ENCODE measurements at places on chromosomes 2 and 18.

DNA sequence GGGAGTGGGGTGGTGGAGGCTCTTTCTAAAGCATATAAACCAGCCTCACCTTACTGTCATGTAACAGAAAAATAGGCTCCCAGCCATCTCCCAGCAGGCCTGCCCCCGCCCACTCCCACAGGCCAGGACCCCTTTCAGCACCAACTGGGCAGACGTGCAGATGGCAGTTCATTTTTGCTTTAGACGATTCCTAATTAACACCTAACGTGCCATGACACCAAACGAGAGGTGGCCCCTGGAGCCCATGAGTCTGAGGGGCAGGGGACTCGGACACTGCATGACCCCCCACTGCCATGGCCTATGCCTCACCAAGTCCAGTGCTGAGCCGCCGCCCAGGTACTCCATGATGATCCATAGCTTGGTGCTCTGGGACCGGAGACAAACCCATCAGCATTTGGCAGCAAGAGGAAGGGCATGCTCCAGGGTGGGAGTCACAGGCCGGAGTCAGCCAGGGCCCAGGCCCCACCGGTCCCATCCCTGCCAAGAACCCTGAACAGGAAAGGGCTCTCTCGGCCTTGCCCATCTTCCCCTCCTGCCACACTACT, 7.9 kb downstream of the STK25 start:
- no peak for DNase-seq

DNA sequence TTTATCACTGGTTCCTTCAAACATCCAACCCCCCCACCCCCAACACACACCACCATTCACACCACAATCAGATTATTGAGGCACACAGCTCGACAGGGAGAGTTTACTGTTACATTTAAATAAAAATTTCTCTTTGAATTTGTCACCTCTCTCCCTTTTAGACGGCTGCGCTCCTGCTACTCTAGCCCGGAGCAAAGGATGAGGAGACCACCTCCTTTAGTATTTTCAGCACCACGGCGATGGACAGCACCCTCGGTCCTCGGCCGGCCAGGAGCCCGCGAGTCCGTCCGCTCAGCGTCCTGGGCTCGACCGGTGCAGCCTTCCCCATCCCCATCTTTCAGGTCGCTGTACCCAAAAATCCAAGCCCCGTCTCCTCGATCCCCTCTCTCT, 892 bp downstream of the CELF4 start:
- peak; percentile 47 for DNase-seq

- no peak for DNase-seq
These were observed 54.6 kb upstream of the MBP start for GRCh38 chr18:77187189-77187588.

DNA sequence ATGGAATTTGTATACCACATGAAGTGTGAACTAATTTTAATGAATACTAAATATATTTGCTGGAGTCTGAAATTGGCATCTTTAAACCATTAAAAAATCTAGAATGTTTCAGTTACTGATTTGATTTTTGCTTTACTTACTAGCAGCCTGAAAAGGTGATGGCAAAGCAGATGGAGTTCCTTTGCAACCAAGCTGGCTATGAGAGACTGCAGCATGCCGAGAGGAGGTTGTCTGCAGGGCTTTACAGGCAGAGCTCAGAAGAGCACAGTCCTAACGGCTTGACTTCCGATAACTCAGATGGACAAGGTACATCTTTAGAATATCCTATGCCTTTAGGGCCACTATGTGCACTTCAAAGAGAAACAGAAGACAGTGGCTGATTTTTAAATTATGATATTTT, 36.5 kb downstream of the NAB1 start:
- DNase-seq = no peak

DNA sequence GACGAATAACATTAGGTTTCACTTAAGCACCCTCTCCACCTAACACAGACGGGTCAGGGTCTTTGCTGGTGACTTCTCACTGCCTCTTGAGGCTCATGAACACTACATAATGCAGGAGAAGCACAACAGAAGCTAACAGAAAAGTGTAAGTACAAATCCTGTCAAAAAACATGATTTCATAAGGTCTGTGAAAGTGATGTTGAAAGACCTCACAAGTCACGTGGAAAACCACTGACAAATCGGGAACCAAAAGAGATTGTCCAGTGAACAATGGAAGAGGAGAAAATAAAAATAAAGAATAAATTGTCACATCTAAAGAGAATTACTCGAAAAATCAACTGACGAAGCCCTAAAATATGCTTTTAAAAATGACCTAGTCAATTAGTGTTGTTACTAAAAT, 14.0 kb downstream of the PSD4 start:
- DNase-seq = no peak

DNA sequence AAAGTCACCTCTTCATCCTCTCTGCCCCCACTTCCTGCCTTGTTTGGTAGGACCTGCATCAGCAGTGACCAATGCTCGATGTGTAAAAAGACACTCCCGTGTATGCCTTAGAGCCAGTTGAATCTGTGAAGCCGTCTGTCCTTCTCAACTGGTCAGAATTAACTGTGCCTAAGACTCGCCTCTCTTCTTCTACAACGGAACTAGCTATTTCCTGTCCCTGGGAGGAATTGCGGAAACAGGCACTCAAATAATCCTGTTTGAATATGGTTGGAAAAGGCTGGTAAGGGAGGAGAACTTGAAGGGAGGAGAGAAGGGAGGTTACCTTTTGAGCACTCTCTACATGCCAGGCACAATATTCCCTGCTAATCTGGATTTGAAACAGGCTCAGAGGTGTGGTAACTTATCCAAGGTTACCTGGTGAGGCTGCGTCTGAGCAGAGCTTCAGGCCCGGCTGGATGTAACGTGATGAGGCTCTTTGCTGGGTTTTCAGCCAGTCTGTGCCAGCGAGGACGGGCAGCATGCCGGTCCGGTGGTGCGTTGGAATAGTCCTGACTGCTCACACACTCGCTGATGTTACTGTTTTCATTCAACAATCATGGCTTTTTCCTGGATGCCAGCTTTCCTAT, 127.0 kb downstream of the FAM168B start:
- no peak for DNase-seq

GRCh38 chr2:47226923-47227220, 71.8 kb upstream of the STPG4 start:
- DNase-seq = no peak

- peak; percentile 65 for DNase-seq
These were observed 21.5 kb upstream of the NABP1 start for GRCh38 chr2:191656391-191656790.

GRCh38 chr18:76443519-76444445, 51.3 kb downstream of the ZNF516 start:
- DNase-seq = no peak

- DNase-seq = peak; percentile 75
These were observed 44.7 kb downstream of the PSD4 start for GRCh38 chr2:113218283-113219091.

GRCh38 chr2:188050726-188051125, 240.9 kb upstream of the GULP1 start:
- peak; percentile 84 for DNase-seq

- DNase-seq = no peak
These were observed 173.3 kb upstream of the TNP1 start for GRCh38 chr2:217033186-217033585.

DNA sequence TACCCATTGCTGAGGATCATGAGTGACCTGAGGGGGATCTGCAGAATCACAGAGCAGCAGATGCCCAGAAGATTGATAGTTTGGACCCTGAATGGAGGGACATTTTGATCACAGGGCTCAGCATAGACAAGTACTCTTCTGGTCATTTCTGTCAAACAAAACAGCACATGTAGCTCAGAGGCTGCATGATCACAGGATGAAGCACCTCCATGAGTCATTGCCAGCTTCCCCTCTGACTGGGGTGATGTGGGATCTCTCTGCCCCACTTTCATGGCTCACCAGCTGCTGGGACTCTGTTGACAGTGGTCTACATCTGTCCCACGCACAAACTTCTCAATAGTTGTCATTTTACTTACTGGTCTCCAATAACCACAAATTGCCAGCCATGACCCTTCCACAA, 264.1 kb downstream of the RPIA start:
- DNase-seq = no peak

DNA sequence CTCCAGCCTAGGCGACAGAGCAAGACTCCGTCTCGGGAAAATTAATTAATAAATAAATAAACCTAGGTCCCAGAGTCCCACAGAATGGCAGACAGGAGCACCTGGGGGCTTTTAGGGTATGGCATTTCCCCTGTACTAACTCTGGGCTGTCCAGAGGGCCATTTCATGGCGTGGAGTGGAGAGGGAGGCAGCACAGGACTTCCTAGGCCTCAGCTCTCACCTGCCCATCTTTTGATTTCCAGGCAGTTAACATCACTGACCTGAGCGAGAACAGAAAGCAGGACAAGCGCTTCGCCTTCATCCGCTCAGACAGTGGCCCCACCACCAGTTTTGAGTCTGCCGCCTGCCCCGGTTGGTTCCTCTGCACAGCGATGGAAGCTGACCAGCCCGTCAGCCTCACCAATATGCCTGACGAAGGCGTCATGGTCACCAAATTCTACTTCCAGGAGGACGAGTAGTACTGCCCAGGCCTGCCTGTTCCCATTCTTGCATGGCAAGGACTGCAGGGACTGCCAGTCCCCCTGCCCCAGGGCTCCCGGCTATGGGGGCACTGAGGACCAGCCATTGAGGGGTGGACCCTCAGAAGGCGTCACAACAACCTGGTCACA, 5.1 kb downstream of the IL1RN start:
- DNase-seq = no peak

GRCh38 chr2:55229221-55229620, 2.9 kb downstream of the CLHC1 start:
- no peak for DNase-seq

- no peak for DNase-seq
These were observed 71.9 kb downstream of the VWC2L start for GRCh38 chr2:214482728-214483127.

DNA sequence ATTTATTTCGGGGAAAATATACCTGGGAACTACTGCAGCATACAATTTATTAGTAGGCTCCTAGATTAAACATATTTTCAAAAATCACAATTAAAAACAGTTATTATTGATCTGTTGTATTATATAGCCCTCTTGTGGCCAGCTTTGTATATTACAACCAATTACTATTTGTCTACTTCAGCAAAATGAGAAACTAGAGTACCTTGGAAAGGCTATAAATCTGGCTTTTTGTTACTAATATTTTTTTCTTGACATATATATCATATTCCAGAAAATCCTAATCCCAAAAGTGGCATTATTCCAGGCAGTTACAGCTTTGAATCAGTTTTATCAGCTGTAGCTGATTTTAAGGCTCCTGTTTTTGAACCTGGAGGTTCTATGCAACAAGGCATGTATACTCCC, 101.2 kb downstream of the UBR3 start:
- DNase-seq = peak; percentile 53

DNA sequence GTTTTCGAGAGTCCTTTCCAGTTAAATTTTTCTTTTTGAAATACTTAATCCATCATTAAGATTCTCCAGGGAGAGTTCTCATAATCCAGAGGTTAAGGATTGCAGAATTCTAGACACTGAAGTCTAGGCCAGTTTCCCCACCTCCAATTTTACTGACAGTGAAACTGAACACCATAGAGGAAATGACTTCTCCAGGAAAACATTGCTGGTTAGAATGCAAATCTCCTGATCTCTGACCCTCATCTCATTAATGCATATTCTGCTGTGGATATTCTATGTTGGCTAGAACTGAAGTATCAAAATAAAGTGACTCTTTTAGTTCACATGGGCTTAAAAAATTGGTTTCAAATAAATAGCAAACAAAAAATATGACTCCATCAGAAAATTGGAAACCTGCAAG, 105.8 kb upstream of the UGP2 start:
- DNase-seq = peak; percentile 62

DNA sequence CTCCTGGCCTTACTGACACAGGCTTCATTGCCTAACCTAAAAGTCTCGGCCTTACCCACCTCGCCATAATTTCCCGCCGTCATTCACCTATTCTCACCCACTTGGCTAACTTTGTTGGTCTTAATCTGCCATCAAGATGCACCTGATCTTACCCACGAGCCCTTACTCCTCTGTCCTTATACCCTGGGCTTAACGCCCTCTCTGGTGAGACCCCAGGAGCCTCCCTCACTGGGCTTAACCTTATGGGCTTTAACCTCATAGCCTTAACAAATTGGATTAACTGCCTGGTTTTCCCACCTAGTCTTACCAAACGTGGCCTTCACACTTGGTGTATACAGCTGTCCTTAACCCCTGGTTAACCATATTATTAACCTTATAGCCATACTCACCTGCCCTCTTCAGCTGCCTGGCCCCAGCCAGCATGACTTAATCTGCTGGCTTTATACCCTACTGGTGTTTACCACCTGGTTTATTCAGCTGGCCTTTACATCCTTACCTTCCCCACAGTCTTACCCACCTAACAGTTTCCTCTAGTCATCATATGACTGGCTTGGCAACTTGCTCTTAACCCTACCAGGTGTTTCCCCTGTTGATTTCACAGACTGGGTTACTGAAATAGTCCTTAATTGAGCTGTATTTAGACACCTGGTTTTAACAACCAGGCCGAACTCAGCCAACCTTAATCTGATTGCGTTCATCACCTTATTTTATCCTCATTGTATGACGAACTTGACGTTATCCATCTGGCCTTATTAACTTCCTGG, 132.0 kb upstream of the ZSWIM2 start:
- DNase-seq = no peak

DNA sequence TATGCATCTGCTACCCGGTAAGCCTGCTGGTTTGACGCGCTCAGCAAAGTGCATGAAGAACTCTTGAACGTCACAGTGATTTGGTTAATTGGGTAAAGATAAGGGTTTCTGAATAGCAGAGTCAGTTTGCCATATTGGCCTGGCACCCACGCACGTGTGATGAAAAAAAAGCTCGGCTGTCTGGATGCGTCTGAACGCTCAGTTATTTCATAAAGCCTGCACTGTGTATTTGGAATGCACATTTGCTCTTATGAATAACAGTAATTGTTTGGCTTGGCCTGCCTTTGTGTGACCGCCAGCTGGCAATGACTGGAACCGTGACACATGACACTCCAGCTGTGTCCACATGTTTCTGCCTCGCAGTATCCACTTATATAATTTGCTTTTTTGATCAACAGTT, 129.2 kb upstream of the MEIS1 start:
- DNase-seq = peak; percentile 1

GRCh38 chr18:44917216-44918141, 236.8 kb downstream of the SETBP1 start:
- DNase-seq = no peak

DNA sequence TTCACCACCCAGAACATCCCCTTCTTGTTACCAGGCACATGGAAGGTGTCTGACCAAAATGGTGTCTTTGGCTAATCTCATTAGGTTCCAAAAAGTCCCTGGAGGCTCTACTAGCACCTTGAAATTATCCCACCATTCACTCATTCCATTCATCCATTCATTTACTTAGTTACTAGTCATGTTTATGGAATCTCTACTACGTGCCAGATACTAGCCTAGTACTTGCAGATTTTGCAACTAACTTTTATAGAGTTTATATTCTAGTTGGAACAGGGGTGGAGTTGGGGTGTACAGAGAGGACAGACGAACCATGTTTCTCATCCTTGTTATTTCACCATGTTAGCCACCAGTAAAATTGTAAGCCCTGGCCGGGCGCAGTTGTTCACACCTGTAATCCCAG, 4.0 kb upstream of the NOP58 start:
- DNase-seq = peak; percentile 78

DNA sequence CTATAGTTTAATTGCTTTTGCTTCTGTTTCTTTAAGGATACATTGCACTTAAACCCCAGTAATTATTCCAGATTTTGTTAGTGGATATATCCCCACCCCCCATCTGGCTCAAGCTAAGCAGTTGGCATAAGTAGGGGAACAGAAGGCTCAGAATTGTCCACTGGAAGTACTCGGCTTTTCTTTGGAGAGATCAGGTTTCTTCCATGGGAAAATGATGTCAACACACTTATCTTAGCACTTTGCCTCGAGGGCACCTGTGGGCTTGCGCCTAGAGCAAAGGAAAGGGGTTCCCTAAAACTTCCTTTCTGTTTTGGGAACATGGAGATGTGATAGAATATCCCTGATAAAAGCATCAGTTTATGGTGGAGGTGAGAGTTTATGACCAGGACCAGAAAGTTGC, 130.6 kb downstream of the FMNL2 start:
- no peak for DNase-seq
